ENCODE measurements at places on chromosomes 3 and 15. TPM values are rescaled to one million over a fixed set of nuclear protein-coding genes. Genes with fewer than 3 reads are reported as not detected.

DNA sequence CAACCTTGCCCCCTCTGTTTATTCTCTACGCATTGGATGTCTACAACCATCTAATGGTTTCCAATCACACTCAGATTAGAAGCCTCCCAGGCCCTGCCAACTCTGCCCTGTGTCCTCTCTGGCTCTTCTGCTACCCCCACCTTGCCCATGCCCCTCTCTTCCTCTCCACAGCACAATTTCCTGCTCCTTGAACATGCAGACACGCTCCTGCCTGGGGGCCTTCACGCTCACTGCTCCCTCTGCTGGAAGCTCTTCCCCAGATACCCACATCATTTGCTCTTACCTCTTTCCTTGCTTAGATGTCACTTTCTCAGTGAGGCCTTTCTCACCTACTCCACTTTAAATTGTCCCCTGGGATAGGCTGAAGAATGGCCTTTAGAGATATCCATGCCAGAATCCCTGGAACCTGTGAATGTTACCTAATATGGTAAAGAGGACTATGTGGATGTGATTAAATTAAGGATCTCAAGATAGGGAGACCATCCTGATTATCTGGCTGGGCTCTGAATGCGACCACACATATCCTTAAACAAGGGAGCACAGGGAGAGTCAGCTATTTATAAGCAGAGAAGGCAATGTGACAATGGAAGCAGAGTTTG lies 9.9 kb downstream of the KY start:
- DNase-seq = no peak

- DNase-seq = no peak
Measured at GRCh38 chr3:132220986-132221385, 96.2 kb upstream of the ACP3 start.

Gene HES1
- total RNA-seq = not detected

Gene SYNPR
- not detected for total RNA-seq

- DNase-seq = no peak
Measured at GRCh38 chr3:117762621-117763037, 1053.0 kb downstream of the TUSC7 start.

DNA sequence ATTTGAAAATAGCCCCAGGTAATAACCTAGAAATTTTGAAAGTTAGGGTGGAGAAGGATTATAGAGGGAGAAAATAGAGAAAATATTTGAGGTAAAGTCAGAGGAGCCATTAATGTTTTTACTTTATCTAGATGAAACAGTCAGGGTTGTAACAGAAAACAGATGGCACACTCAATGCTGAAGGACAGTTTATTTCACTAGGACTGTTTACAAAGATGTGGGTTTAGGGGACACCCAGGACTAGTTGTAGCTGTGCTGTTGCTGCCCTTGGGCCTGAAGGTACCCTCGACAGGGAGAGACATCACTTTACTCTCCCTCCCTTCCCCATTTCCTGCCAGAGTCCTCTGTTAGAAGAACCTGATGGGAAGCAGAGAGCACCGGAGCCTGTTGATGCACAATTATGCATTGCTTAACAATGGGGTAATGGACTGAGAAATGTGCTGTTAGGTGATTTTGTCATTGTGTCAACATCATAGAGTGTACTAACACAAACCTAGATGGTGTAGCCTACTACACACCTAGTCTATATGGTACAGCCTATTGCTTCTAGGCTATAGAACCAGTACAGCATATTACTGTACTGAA lies 103.8 kb downstream of the GALK2 start:
- no peak for DNase-seq

- DNase-seq = no peak
Measured at GRCh38 chr3:151196434-151196833, 6.6 kb downstream of the GPR171 start.

DNA sequence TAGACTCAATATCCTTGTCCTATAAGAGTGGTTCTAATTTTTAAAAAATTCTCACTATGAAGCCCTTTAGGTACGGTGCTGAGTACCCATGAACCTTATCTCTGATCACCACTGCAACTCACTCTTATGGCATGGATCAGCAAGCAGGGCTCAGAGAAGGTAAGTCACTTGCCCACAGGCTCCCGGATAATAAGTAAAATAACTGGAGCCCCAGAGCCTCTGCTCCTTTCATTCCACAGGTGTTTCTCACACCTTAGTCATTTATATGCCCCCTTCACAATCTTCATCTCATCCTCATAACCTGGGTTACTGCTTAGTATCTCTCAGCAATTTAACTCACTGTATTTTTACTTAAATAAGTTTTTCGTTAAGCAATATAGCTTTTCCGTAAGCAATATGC lies 28.4 kb upstream of the AKAP13 start:
- no peak for DNase-seq

DNA sequence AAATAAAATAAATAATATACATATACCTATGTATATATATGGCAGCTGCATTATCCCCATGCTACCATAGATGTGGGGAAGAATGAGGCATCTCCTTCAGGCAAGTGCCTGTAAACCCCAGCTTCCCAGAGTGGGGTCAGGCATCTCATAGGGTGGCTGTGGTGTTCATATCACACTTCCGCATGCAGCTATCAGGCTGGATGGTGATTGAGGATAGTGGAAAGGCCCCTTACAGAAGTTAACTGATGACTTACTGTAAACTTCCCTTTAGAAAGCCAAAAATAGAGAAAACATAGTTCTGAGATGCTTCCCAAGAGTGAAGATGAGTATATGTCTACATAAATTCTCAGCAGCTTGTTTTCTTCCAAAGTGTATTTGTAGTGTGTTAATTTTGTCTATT lies 3.5 kb upstream of the PP2D1 start:
- no peak for DNase-seq

DNA sequence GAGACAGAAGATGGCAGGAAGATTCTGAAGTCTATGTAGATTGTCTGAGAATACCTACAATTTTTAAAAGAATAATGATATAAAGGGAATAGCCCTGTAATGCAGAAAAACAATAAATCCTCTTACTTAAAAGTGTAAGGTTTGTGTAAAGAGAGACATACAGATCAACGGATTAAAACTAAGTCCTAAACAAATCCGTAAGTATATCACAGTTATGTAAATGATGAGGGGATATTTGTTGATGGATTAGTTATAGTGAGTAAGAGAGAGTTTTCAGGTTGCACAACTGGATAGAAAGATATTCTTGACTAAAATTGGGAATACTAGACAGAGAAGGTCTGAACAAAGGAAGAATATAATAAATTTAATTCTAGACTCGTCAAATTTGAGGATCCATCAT lies 179.6 kb downstream of the TBC1D5 start:
- no peak for DNase-seq
